NCI-H1417 treated with DMSO at 0.1 percent for 48 hours (cell line): ENCODE measurements at places on chromosomes 5 and 9.

- no peak for DNase-seq
Measured at GRCh38 chr5:73445665-73446630, 2.6 kb downstream of the FOXD1 start.

DNA sequence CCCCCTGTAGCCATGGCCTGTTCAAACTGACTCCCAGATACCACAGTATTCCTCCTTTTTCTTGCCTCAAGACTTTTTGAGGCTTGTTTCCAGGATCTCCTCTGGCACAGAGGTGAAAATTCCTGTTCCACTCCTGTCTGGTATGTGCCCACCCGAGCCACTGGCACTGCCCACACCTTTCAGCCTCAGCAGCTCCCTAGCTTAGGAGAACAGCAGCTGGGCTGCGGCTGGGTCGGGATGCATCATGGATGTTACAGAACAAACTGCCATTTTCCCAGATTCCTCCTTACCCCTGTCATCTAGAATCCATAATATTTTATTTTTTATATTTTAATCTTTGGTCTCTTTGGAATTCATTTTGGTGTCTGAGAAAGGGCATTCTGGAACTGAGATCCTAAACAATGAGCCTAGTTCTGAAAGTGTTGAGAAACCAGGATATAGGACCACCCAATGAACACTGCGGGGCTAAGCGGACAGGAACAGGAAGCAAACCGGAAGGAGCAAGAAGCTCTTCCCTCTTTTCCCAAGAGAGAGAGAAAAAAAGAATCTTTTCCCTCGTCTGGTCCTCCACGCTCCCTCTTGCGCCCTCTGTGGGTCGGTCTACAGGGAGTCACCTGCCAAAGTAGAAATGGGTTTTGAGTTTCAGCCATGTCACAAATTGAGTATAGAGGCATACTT, 12.5 kb downstream of the OR2S2 start:
- DNase-seq = no peak

GRCh38 chr9:104686081-104686480, 8.2 kb upstream of the OR13D1 start:
- DNase-seq = no peak

DNA sequence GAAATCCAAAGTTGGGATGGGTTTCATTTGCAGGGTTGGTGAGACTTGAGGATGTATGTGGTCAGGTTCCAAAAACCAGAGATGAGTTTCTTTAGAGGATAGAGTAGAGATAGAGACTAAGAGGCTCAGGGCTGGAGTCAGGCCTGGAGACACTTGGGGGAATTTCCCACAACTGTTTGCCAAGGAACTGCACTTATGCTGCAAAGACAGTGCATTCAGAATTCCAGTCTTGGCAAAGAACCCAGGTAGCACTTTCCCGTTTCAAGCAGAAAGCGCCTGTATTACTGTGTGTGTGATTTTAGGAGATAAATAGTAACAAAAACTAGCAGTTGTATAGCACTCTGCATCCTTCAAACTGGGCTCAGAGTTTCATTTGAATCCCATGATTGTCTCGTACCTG, 55.4 kb downstream of the SNCAIP start:
- no peak for DNase-seq
